ENCODE measurements at places on chromosomes 5 and 9. TPM values are rescaled to one million over a fixed set of nuclear protein-coding genes. Genes with fewer than 3 reads are reported as not detected.
A peak's percentile ranks its signal among the peaks of the same experiment; 100 is the strongest.

DNA sequence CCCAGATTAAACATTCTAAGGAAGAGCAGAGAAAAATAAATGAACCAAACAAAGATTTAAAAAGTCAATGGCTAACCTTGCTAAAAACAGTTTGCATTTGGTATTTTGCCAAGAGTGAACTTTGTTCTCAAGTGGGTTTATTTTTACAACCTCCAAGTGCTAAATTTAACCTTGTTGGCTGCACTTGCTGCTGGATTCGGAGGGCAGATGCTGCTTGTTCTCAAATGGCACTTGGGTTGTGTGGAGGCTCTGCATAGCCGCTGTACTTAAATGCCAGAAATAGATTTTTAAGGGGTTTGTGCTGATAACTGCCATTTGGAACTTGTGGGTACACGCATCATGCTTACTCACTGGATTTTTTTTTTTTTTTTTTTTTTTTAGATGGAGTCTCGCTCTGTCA is 13.3 kb upstream of the SPATA24 start:
- peaks cover 22% of the 10 kb centered on the region for H3K4me1 ChIP-seq
- H3K27ac ChIP-seq = no peak overlapping the region
- no peak overlapping the region for H3K4me3 ChIP-seq
- no peaks in the 10 kb centered on the region for H3K27me3 ChIP-seq
- no peak for DNase-seq
- H3K36me3 ChIP-seq = peaks cover 43% of the 10 kb centered on the region

DNA sequence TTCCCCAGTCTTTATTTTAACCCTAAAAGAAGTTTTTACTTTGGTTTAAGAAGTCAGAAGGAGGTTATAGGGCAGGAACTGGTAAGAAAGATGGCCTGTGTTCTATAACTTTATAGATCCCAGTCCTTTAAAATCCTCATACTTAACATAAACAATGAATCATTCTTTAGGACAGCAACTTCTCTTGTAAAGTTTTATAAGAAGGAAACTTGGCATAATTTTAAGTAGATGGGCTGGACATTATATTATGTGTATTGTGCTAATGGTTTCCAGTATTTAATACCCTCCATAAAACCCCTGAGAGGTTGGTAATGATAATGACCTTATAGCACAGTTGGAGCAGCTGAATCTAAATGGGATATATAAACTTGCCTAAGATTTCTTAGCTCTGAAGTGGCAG is 247.2 kb downstream of the FAM170A start:
- no peak for DNase-seq
- H3K36me3 ChIP-seq = no peaks in the 10 kb centered on the region
- no peak overlapping the region for H3K4me3 ChIP-seq
- H3K27ac ChIP-seq = no peak overlapping the region
- H3K27me3 ChIP-seq = no peaks in the 10 kb centered on the region
- no peaks in the 10 kb centered on the region for H3K4me1 ChIP-seq

DNA sequence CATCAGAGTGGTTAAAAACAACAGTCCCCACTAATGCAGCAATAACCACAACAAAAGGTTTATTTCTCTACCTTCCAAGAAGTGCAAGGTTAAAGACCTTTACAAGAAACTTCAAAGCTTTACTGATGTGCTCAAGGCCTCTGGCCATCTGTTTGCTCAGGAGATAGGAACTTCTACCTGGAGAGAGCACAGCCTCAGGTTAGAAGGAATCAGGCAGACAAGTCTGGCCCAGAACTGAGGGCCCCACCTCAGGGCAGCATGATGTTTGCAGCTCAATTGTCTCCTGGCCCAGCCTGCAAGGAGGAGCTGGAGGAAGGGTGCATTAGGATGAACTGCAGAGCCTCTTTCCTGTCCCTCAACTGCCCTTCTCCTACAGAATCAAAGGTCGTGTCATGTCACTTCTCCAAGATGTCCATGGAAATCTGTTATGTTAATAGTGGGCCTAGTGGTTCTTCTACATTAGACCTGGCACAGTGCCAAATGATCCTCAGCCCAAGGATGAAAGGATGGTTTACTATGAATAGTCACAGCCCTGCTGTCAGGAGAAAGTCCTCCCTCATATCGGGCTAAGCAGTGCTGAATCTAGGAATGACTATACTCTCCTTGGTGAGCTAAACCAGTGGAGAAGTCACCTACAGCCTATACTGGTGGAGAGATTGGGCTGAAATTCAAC is 98.9 kb upstream of the NTRK2 start:
- H3K27ac ChIP-seq = no peak overlapping the region
- H3K27me3 ChIP-seq = no peaks in the 10 kb centered on the region
- DNase-seq = no peak
- H3K36me3 ChIP-seq = no peaks in the 10 kb centered on the region
- no peaks in the 10 kb centered on the region for H3K4me1 ChIP-seq
- H3K4me3 ChIP-seq = no peak overlapping the region

GRCh38 chr9:16871336-16872151 is 1.1 kb upstream of the BNC2 start:
- H3K4me1 ChIP-seq = peaks cover 15% of the 10 kb centered on the region
- H3K4me3 ChIP-seq = peak overlapping the region; percentile 99
- DNase-seq = peak; percentile 58
- H3K27ac ChIP-seq = peak overlapping the region; percentile 77

DNA sequence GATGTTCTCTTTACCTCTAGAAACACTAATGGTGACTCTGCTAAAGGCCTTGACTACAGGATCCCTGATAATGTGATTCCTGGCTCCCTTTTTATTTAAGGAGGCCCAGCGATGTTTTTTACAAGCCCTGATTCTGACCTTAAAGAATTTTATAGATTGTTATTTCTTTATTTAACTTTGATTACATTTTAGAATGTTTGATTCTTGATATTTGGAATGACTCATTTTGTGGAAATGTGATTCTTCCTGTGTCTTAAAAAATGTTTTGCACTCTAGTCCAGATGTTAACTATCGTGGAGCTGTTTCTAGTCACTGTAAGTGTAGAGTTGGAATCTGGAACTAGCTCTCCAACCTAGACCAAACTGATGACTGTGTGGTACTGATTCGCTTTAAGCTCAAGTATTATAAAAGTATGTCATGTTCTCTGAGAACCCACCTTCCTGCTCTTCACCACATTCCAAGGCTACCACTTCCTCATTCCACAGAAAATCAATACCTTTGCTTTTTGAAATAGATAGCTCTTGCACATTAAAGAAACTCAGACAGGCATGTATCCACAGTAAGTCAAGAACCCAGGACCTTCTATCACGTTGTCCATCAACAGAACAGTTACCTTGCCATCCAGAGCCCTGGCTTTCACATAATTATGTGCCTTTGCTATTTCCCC is 65.2 kb downstream of the JMY start:
- no peak for DNase-seq
- H3K27ac ChIP-seq = peak overlapping the region; percentile 25
- peaks cover 2% of the 10 kb centered on the region for H3K27me3 ChIP-seq
- no peaks in the 10 kb centered on the region for H3K36me3 ChIP-seq

GRCh38 chr5:95996904-95997723 is 35.5 kb upstream of the ELL2 start:
- H3K36me3 ChIP-seq = no peaks in the 10 kb centered on the region
- no peak overlapping the region for H3K4me3 ChIP-seq
- no peak for DNase-seq
- no peaks in the 10 kb centered on the region for H3K27me3 ChIP-seq
- H3K4me1 ChIP-seq = no peaks in the 10 kb centered on the region

GRCh38 chr5:34652914-34653313 is 3.2 kb upstream of the RAI14 start:
- H3K27ac ChIP-seq = no peak overlapping the region
- peaks cover 22% of the 10 kb centered on the region for H3K36me3 ChIP-seq
- peaks cover 18% of the 10 kb centered on the region for H3K27me3 ChIP-seq
- no peak for DNase-seq
- no peak overlapping the region for H3K4me3 ChIP-seq
- H3K4me1 ChIP-seq = peaks cover 28% of the 10 kb centered on the region

DNA sequence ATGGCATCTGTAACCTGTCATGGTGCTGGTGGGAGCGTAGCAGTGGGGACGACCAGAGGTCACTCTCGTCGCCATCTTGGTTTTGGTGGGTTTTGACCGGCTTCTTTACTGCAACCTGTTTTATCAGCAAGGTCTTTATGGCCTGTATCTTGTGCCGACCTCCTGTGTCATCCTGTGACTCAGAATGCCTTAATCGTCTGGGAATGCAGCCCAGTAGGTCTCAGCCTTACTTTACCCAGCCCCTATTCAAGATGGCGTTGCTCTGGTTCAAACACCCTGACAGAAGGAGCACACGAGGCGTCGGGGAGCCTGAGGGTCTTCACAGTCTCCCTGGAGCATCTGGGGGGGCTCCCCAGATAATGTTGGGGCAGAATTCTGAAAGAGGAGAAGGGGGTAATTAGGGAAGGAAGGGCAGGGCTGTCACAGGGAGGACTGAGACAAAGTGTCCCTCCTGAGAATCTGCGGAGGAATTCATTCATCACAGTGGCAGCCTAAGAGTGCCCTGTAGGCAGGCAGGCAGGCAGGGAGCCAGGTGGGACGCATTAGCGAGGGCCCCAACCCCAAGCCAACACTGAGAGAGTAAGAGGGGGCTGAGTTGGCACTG is 21.3 kb upstream of the NCS1 start:
- no peaks in the 10 kb centered on the region for H3K36me3 ChIP-seq
- no peak overlapping the region for H3K4me3 ChIP-seq
- H3K4me1 ChIP-seq = no peaks in the 10 kb centered on the region
- H3K27me3 ChIP-seq = peaks cover 1% of the 10 kb centered on the region
- no peak for DNase-seq
- no peak overlapping the region for H3K27ac ChIP-seq

DNA sequence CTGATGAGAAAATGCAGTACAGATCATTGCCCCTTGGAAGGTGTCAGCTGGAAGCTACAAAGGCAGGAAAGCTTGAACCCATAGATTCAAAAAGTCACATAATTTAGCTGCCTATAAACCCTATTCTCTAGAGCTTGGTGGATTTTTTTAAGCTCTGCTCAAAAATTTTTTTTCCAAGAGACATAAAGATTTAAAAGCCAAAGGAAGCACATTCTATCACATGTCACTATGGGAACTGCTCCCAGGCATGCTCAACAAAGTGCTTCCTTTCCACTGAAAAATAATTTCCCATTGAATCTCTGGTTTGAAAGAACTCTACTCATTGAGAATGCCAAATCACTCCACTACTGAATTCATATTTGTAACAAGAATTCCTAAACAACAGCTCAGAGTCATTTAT is 419.8 kb downstream of the CETN3 start:
- H3K4me1 ChIP-seq = peaks cover 7% of the 10 kb centered on the region
- H3K27me3 ChIP-seq = no peaks in the 10 kb centered on the region
- H3K4me3 ChIP-seq = no peak overlapping the region
- DNase-seq = no peak
- H3K36me3 ChIP-seq = no peaks in the 10 kb centered on the region
- no peak overlapping the region for H3K27ac ChIP-seq

DNA sequence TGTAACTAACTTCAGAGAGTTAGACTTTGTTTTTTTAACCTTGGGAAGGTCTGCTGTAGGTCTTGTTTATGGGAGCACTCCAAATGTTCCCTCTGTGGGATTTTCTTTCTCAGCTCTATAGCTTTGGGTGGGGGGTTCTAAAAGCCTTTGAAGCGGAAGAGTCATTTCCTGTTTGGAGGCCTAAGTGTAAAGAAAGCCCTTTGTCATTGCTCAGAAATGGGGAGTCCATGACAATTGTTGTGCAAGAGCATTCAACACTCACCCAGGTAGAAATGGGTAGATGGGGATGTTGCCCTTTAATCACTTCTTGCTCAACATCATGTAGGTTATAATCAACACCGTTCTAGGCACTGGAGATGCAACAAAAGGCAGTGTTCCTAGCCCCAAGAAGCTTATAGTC is 30.3 kb upstream of the MAST4 start:
- peaks cover 44% of the 10 kb centered on the region for H3K4me1 ChIP-seq
- DNase-seq = no peak
- no peak overlapping the region for H3K4me3 ChIP-seq
- peaks cover 12% of the 10 kb centered on the region for H3K27me3 ChIP-seq

- no peaks in the 10 kb centered on the region for H3K36me3 ChIP-seq
- DNase-seq = no peak
- no peaks in the 10 kb centered on the region for H3K27me3 ChIP-seq
- peaks cover 12% of the 10 kb centered on the region for H3K4me1 ChIP-seq
Measured at GRCh38 chr9:3477236-3477834, 48.5 kb downstream of the RFX3 start.

DNA sequence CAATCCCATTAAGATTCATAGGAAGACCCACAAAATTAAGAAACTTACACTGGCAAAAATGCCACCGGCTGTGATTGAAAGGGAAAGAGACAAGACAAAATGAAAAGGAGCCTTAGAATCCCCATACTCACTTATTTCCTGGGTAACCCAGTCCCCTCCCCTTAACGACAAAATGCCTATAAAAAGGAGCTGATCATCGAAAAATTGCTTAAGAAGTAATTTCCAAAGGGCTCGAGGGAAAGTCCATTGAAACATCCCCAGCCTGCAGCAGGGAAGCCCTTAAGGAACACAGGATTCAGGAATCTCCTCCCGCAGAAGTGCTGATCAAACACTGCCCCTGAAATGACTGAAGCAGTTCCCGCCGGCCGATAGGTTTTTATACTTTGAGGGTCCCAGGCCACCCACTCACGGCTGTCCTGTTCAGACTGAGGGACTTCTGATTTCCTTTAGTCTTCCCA is 677 bp upstream of the ZNF79 start:
- no peak for DNase-seq
- H3K27me3 ChIP-seq = no peaks in the 10 kb centered on the region
- H3K27ac ChIP-seq = peak overlapping the region; percentile 72
- H3K36me3 ChIP-seq = no peaks in the 10 kb centered on the region

DNA sequence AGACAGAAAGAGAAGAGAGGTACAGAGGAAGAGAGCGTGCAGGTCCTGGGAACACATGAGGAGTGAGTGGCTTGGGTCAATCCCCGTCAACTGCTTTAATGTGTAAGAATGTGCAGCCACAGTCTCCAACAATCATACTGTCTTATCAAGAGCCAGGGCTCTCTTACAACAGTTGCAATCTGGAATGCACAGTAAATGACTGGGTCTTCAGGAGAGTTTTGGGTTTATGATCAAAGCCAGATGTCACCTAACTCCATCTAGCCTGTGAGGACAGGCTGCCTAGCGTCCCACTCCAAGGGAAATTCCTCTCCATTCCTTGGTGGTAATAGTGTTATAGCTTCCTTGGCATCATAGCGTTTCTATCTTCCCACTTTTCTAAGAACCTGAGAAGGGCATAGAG is 75.0 kb upstream of the TRIO start:
- DNase-seq = no peak
- H3K4me1 ChIP-seq = no peaks in the 10 kb centered on the region
- no peaks in the 10 kb centered on the region for H3K36me3 ChIP-seq
- no peak overlapping the region for H3K27ac ChIP-seq
- peaks cover 1% of the 10 kb centered on the region for H3K27me3 ChIP-seq

DNA sequence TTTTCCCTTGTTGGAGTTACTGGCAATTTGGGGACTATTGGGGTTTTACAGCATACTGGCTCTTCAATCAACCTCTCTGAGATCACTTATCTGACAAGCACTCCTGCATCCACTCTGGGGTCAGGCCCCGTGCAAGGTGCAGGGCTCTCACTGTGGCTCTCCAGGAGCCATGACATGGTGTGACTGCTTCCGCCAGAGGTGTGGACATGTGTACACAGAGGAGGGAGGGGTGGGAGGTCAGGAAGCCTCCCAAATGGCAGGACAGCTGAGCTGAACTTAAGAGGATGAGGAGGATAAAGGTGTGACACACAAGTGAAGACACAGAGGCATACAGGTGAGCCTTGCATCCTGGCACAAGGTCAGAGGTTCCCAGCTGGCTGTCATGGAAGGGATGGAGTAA is 24.3 kb downstream of the SHB start:
- H3K27me3 ChIP-seq = peaks cover 13% of the 10 kb centered on the region
- no peak for DNase-seq
- H3K27ac ChIP-seq = no peak overlapping the region
- H3K4me1 ChIP-seq = peaks cover 26% of the 10 kb centered on the region

ZFP37 gene
- 4.2 TPM for total RNA-seq

CDX1 gene
- 0.59 TPM for total RNA-seq

SHISAL2B gene
- total RNA-seq = 1.4 TPM

SLC46A2 gene
- total RNA-seq = not detected

HRCT1 gene
- 0.87 TPM for total RNA-seq

CLIC3 gene
- not detected for total RNA-seq

IRGM gene
- not detected for total RNA-seq

CORO2A gene
- total RNA-seq = 5.5 TPM
